ENCODE measurements at places on chromosomes 6 and 20. TPM values are rescaled to one million over a fixed set of nuclear protein-coding genes. Genes with fewer than 3 reads are reported as not detected.

The CLIC5 gene
- not detected for total RNA-seq

The PRSS16 gene
- total RNA-seq = 12.6 TPM

The BRD2 gene
- total RNA-seq = 134 TPM

The KPNA5 gene
- total RNA-seq = 5.5 TPM

The SLC22A3 gene
- total RNA-seq = 18.6 TPM
